ENCODE measurements at places on chromosomes 11 and 22. TPM values are rescaled to one million over a fixed set of nuclear protein-coding genes. Genes with fewer than 3 reads are reported as not detected.

Gene PPP2R1B
- total RNA-seq = 11.3 TPM

GRCh38 chr11:61978703-61979661, 11.5 kb upstream of the FTH1 start:
- no peaks in the 10 kb centered on the region for H3K36me3 ChIP-seq
- peak overlapping the region; percentile 29 for H3K27ac ChIP-seq
- peaks cover 57% of the 10 kb centered on the region for H3K4me1 ChIP-seq
- no peak overlapping the region for H3K4me3 ChIP-seq
- H3K27me3 ChIP-seq = no peaks in the 10 kb centered on the region
- DNase-seq = peak; percentile 45

Gene TRPT1
- total RNA-seq = 32.8 TPM

DNA sequence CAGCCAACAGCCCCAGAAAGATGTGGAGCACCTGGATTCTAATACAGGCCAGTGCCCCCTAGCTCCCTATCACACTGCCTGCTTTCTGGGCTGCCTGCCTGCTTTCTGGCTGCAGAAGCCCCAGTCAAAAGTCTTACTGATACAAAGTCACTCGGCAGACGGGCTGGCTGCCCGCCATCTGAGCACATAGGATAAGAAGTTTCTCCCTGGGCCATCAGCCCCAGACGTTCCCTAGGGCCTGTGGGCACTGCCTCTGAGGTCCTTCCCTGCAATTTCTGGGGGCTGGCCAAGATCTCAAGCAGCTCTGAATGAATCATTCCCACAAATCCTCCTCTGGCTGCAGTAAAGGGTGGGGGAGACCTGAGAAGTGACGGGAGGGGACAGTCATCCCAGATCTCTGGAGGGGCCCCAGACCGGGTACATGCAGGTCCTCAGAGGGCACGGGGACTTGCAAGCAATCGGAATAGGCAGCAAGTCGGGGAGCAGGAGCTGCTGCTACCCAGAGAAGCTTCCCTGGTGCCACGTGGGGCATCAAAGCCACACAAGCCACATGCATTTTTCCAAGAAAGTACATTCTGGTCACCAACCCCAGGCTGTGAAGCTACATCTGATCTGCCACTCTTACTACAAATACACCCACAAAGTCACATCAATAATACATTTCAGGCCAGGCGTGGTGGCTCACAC, 4.7 kb downstream of the TPST2 start:
- peaks cover 27% of the 10 kb centered on the region for H3K4me1 ChIP-seq
- peak overlapping the region; percentile 98 for H3K27ac ChIP-seq
- DNase-seq = peak; percentile 69
- peak overlapping the region; percentile 12 for H3K4me3 ChIP-seq
- no peaks in the 10 kb centered on the region for H3K27me3 ChIP-seq

DNA sequence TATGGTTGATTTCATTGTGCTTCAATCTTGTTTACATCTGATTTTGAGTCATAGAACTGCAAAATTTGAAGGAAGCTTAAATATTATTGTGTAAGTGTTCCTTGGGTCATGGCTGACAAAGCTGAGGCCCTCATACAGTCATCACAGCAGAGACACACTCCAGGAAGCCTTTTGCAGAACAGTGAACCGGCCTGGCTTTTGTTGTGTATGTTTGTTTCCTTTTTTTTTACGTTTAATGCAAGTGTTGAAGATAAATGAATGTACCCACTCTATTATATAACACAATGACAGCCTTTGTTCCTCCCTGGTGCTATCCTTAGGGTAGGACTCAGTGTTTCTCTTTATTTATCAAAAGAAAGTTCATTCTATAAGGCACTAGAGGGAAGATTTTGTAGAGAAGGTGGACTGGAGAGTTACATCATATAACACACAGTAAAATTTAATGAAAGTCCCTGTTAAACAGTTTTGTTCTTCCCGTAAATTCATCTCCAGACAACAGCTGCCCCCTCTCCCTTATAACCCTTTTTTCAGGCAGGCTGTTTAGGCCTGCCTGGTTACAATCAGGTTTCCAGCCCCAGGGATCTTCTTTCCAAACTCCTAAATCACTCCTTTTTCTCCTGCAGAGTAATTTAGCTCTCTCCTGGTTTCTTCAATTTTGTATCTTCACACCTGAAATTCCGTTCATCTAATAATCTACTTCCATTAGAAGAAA, 34.3 kb upstream of the CSTF3 start:
- no peak overlapping the region for H3K27ac ChIP-seq
- H3K4me1 ChIP-seq = no peaks in the 10 kb centered on the region
- H3K36me3 ChIP-seq = no peaks in the 10 kb centered on the region
- peak; percentile 39 for DNase-seq
- no peak overlapping the region for H3K4me3 ChIP-seq

DNA sequence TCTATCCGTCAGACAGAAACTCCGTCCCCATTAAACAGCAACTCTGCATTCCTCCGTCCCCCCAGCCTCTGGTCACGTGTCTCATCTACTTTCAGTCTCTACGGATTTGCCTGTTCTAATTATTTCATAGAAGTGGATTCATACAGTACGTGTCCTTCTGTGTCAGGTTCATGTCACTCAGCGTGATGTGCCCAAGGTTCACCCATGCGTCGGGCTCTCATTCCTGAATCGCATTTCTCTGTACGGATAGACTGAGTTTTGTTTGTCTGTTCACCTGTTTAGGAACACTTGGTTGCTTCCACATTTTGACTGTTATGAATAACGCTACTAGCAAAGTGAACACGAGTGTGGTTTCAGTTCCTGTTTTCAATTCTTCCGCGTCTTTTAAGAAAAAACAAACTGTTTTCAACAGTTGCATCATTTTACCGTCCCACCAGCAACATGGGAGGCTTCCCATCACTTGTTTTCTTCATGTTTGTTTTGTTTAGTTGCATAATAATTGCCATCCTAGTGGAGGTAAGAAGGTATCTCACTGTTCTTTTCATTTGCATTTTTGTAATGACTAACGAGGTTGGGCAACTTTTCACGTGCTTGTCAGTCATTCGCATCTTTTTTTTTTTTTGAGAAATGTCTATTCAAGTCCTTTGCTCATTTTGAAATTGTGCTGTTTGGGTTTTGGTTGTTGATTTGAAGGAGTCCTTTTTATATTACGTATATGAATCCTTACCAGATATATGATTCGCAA, 8.9 kb upstream of the NLRP6 start:
- no peaks in the 10 kb centered on the region for H3K36me3 ChIP-seq
- peak overlapping the region; percentile 44 for H3K4me3 ChIP-seq
- DNase-seq = no peak
- peak overlapping the region; percentile 91 for H3K27ac ChIP-seq
- H3K4me1 ChIP-seq = peaks cover 13% of the 10 kb centered on the region

Gene YAP1
- 201 TPM for total RNA-seq

GRCh38 chr11:80041136-80042000, 600.5 kb upstream of the TENM4 start:
- H3K36me3 ChIP-seq = no peaks in the 10 kb centered on the region
- no peaks in the 10 kb centered on the region for H3K27me3 ChIP-seq
- no peak overlapping the region for H3K4me3 ChIP-seq
- H3K27ac ChIP-seq = no peak overlapping the region
- no peak for DNase-seq
- no peaks in the 10 kb centered on the region for H3K4me1 ChIP-seq

DNA sequence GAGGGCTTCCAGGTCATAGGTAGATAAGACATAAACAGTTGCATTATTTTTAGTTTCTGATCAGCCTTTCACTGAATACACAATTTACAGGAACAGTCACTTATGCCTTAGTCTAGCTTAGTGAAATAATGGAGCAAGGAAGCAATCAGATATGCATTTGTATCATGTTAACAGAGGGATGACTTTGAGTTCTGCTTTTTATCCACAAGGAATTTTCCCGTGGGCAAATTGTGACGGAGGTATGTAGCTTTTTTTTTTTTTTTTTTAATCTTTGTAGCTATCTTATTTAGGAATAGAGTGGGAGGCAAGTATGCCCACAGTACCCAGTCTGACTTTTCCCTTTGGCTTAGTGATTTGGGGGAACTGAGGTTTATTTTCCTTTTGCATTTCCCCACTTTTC, 3.4 kb upstream of the NLRP10 start:
- no peak overlapping the region for H3K27ac ChIP-seq
- no peaks in the 10 kb centered on the region for H3K36me3 ChIP-seq
- H3K4me1 ChIP-seq = no peaks in the 10 kb centered on the region
- H3K4me3 ChIP-seq = no peak overlapping the region

Gene DDTL
- not detected for total RNA-seq

DNA sequence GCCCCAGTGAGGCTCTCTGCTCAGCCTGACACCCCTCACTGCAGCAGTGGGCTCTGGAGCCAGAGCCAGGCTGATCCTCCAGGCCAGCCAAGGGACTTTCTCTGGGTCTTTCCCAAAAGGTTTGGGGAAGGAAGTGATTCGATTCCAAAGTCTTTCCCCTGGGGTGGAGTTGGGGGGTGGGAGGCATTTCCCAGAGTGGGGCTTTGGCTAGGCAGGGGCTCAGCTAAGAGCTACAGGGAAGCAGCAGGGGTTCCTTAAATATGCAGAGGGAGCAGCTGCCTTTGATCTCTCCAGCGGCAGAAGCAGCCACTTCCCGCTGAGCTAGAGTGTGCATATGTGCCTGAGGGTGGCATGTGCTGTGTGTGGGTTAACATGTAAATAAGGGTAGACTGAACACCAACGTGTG, 192.9 kb downstream of the INSC start:
- no peak for DNase-seq
- no peaks in the 10 kb centered on the region for H3K36me3 ChIP-seq
- H3K4me3 ChIP-seq = no peak overlapping the region

All from upper lobe of left lung (tissue), 6 donors.